Mesothelial cell of epicardium (in vitro differentiated cells): ENCODE measurements at places on chromosomes 16 and 17. TPM values are rescaled to one million over a fixed set of nuclear protein-coding genes. Genes with fewer than 3 reads are reported as not detected.

GRCh38 chr17:75049057-75049456 is 2.0 kb downstream of the KCTD2 start:
- no peak for DNase-seq
- no peaks in the 10 kb centered on the region for H3K27me3 ChIP-seq
- H3K36me3 ChIP-seq, result peaks cover 16% of the 10 kb centered on the region
- H3K4me3 ChIP-seq, result peak overlapping the region; percentile 95

GRCh38 chr16:27781195-27781524 is 231.2 kb downstream of the KATNIP start:
- no peaks in the 10 kb centered on the region for H3K27me3 ChIP-seq
- no peak overlapping the region for H3K4me3 ChIP-seq
- peaks cover 30% of the 10 kb centered on the region for H3K4me1 ChIP-seq
- H3K27ac ChIP-seq, result no peak overlapping the region

DNA sequence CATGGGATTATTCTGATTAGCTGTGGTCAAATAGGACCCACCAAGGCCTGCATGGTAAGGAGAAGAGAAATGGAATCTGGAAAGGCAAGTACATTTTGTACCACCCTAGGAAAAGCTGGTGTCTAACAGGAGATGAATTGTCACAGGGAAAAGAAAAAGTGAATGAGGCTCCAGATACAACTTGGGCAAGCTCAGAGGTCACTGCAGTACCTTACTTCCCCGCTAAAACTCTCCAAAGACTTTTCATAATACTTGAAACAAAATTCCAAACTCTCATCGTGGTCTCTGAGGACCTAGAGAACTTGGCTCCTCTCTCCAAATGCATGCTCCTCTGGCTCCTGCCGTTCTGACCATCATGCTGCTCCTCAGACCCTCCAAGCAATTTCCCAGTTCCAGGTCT is 262.8 kb downstream of the GRIN2A start:
- no peak overlapping the region for H3K4me3 ChIP-seq
- no peaks in the 10 kb centered on the region for H3K36me3 ChIP-seq
- peaks cover 17% of the 10 kb centered on the region for H3K27me3 ChIP-seq
- DNase-seq, result no peak
- no peak overlapping the region for H3K27ac ChIP-seq

DNA sequence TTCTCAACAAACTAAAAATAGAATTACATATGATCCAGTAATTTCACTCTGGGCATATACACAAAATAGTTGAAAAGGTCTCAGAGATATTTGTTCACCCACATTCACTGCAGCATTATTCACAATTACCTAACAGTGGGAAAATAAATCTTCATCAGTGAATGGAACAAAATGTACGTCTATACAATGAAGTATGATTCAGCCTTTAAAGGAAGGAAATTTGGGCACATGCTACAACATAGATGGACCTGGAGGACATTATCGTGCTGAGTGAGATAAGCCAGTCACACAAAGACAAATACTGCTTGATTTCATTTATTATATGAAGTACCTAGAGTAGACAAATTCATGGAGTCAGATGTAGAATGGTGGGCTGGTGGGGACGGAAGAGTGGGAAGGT is 47.0 kb downstream of the MFSD11 start:
- peaks cover 7% of the 10 kb centered on the region for H3K4me1 ChIP-seq
- H3K36me3 ChIP-seq, result peaks cover 9% of the 10 kb centered on the region

GRCh38 chr17:68319410-68320162 is 28.3 kb downstream of the ARSG start:
- H3K27me3 ChIP-seq, result no peaks in the 10 kb centered on the region
- H3K36me3 ChIP-seq, result no peaks in the 10 kb centered on the region
- peaks cover 5% of the 10 kb centered on the region for H3K4me1 ChIP-seq
- H3K27ac ChIP-seq, result no peak overlapping the region

The RNF40 gene
- 124 to 130 TPM (median 126 TPM) in 3 replicates for total RNA-seq
